ENCODE measurements at places on chromosomes 6 and 20.
A peak's percentile ranks its signal among the peaks of the same experiment; 100 is the strongest.

GRCh38 chr6:39236742-39237141 is 7.5 kb upstream of the KCNK5 start:
- DNase-seq = no peak

DNA sequence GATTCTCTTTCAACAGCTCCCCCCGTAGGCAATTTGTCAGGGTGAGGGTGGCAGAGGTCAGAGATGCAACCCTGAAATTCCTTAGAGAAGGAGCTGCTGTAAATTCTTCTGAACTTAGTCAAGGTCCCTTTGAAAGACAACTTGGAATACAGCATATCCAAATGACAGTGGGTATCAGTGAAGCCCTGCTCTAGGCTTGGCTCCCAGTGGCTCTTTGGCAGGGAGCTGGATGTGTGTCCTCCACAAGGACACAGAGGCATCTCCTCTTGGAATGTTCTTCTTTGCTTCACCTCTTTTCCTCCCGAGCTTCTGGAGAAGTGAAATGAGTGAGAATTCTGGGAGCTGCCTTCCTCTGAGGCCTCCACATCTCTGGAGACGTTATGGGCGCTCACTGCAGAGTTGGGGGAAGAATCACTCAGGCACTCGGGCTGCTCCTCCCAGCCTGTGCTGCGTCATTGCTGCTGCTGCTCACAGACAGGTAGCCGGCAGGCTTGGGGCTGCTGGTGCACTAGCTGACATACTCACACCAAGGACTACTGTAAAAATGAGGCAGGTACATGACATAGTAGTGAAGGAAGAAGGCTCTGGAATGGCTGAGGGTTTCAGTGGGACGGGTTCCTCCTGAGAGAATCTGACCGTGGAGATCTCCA is 34.1 kb downstream of the DYNLT1 start:
- DNase-seq = no peak

DNA sequence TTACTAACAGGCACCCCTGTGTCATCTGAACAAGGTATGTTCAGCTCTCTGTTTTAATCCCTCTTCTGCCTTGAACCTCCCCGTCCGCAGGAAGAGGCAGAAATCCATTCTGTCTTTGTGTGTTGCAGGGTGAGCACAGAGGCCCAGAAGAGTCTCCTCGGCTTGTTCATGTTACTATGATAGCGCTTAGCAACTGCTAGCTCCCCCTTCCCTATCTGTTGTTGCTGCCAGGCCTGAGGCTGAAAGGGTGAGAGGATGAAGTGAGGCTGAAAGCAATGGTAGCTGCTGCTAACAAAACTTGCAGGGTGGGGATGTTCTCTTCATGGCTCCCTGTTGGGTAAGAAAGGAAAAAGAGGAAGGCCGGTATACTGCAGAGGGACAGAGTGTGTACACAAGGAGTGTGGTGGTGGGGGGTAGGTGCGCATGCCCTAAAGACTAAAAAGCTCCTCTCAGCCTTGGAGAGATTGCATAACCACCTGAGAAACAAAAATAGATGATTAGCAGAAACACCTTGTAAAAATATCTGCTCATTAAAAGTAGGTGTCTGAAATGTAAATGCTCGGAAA is 55.2 kb upstream of the CITED2 start:
- no peak for DNase-seq

GRCh38 chr6:75109765-75110164 is 96.1 kb downstream of the COL12A1 start:
- DNase-seq = no peak

GRCh38 chr20:8095648-8096572 is 36.2 kb upstream of the PLCB1 start:
- DNase-seq = no peak

GRCh38 chr20:3777716-3778629 is 3.3 kb downstream of the SPEF1 start:
- DNase-seq = peak; percentile 70

- DNase-seq = no peak
These were observed 23.7 kb upstream of the RSPO3 start for GRCh38 chr6:127094791-127095190.

- DNase-seq = no peak
These were observed 28.2 kb downstream of the SNX5 start for GRCh38 chr20:17940224-17940971.

DNA sequence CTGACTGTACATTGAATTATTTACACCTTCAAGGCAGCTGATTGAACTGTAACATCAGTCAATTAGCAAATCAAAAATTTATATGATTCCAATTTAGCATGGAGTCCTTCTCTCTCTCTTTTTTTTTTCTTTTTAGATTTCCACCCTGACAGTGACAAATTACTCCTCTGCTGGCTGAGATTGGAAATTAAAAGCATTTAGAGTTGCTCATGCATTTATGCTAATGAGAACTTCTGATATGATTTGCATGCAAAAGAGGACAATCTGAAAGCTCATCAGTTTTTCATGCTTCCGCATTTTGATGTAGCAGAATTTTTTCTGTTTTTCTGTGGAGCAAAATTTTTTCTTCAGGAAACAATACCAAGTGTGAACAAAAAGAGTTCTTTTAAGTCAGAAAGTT is 130.5 kb upstream of the NOX3 start:
- no peak for DNase-seq

GRCh38 chr6:17442196-17442595 is 48.8 kb downstream of the CAP2 start:
- DNase-seq = no peak

- no peak for DNase-seq
These were observed 200.4 kb downstream of the C6orf118 start for GRCh38 chr6:165109011-165109410.

DNA sequence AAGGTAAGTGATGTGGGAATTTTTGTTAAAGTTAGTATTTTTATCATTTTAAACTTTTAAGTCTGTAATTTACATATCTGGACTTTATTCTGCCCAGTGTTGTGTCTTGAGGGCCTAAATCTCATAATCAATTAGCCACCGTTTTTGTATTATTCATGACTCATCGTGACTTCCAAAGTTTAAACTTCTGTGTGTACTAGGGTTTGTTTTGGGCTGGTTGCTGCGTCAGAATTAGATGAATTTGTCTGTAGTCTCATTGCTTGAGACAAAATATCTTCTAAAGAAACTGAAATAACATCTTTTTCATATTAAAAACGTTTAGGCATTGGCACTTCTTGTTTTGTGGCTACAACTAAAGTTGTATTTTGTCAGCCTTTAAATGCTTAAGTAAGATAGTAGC is 41.3 kb downstream of the CDYL start:
- no peak for DNase-seq

GRCh38 chr20:10423735-10424134 is 10.3 kb downstream of the MKKS start:
- DNase-seq = no peak

DNA sequence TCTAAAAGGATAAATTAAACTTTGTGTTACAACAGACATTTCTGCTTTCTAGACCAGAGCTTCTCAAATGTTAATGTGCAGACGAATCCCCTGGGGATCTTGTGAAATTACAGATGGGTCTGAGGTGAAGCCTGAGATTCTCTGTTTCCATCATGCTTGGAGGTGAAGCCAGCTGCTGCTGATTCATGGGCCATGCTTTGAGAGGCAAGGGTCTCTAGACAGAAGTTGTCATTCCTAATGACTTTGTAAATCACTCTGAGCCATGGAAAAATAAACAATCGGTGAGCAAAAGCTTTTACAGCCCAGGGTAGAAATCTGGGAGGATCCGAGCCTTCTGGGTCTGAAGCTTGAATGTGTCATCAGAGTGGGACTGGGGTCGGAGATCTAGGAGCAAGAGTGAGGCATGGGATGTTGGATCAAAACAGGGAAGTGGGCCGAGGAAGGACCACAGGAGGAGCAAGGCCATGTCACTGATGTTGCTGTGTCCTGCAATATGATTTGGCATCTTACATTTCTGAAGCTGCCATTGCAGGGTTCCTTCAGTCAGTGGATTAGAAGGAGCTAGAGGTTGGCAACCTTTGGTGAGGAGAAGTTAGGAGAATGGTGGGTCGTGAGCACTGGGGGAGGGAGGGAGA is 77.3 kb downstream of the TRMT11 start:
- no peak for DNase-seq

GRCh38 chr6:32637219-32637880 is at the start of gene HLA-DQA1:
Gene HLA-DQA1, plus strand, starts transcription at chr6:32637406. Its CDS starts 53 bp downstream, at chr6:32637459.
- DNase-seq = no peak

DNA sequence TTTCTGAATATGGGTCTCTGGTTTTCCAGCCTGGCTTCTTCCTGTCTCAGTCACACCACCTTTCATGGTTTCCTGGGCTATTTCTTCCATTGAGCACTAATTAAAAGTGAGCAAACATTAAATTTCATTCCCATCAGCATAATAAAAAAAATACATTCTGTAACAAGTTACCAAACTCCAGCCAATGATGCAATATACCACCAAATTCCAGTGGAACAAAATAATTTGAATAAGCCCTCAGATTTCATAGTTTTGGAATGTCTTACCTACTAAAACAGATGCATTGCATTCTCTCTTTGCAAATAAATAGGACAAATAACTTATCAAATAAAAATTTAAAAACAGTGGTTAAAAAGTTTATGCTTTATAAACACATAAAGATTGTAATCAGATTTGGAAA is 97.8 kb upstream of the PRDM1 start:
- DNase-seq = no peak

DNA sequence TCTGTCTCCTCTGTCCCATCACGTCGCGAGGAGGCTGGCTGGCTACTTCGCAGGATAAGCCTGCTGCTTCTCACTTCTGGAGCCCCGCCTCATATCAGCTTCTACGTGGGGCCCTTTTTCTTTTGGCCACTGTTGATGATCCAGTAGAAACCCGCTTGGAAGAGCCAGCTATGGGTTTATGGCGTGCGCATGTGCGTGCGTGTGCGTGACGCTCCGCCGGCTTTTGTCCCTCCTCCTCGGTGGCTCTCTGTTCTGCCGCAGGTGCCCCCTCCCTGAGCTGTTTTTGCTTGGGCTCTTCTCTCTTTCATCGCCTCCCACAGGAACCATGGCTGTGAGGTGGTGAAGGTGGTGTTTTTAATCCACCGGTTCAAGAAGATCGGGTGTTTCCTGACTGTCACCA is 26.5 kb downstream of the EFCAB8 start:
- no peak for DNase-seq

DNA sequence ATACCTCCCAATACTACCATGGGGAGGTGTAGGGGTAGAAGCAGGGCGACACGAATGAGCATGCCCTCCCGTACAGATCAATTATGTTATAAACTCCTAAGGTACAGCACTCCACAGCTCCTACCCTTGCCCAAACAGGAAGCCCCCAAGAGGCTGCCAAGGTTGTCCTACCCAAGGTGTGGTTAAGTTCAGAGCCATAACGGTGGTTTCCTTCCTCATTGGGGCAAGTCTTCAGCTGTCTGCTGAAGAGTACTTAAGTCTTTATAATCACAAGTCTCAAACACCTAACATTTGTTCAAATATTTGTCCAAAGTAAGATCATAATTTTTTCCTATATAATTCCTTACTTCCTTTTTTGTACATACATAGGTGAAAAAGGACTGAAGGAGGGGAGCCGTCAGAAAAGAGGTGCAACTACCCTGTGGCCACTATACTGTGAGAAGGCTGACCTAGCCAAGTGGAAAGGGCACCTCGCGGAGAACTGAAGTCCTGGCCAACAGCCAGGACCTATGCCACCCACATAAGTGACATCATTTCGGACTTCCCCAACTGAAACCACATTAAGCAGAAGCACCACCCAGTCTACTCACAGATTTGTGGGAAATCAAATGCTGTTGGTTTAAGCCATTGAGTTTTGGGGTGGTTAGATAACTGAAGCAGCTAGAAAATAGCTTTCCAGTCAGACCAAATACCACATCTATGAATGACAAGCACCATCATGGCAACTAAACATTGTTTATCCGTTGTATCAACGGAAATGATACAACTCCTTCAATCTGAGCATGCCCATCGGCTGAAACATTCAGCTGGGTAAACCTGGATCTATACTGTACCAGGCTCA is 2.9 kb upstream of the RAB22A start:
- DNase-seq = peak; percentile 75

DNA sequence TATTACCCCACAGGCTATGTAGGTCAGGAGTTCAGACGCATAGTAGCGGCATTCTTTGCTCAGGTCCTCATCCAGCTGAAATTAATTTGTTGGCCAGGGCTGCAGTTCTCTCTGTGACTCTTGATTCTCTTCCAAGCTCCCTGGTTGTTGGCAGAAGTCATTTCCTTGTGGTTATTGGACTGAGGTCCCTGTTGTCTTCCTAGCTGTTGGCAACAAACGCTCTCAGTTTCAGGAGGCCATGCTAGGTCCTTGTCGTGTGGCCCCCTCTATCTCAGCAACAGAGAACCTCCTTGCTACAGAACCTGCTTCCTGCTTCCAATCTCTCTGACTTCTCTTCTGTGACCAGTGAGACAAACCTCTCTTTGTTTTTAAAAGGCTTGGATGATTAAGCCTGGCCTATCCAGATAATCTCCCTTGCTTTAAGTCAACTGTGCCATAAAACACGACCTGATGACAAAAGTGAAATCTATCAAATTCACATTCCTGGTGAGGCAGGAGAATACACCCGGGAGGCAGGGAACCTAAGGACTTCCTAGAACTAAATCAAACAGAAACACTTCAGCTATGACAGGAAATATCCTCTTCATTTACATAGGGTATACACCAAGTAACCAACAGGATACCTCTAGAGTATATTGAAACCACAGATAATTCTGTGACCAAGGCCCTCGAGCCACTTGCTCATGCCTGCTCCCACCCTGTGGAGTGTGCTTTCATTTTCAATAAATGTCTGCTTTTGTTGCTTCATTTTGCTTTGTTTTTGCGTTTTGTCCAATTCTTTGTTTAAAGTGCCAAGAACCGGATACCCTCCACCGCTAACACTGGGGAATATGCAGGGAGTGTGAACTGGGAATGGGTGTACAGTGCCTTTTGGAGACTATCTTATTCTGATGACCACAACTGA is 196.0 kb downstream of the BTBD3 start:
- no peak for DNase-seq

- DNase-seq = no peak
These were observed 260.7 kb upstream of the MAN1A1 start for GRCh38 chr6:119610265-119610664.

GRCh38 chr6:24408719-24409410 is 6.1 kb downstream of the MRS2 start:
- DNase-seq = no peak

- no peak for DNase-seq
These were observed 55.8 kb downstream of the SOBP start for GRCh38 chr6:107545763-107546162.

- no peak for DNase-seq
These were observed 141.6 kb downstream of the FOXO3 start for GRCh38 chr6:108702106-108702851.

DNA sequence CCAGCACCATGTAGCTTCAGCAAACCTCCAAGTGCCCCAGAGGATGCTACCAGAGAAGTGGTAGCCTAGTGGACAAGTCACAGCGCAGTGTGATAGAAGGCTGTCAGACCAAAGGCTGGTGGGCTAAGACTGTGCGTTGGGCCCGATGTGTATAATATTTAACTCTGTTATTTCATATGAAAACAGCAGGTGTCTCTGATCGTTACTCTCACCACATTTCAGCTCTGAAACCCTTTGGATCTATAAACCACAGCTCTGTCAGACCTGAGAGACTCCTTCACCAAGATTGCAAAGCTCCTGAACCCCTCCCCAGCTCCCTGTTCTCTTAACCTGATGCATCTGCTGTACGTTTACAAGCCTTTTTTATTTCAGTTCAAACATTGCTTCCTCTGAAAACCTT is 43.8 kb downstream of the ISM1 start:
- no peak for DNase-seq

- DNase-seq = no peak
These were observed 107.6 kb upstream of the RNF24 start for GRCh38 chr20:4122926-4123325.

All from Peyer's patch (tissue), 4 donors.